Bronchial smooth muscle cell (primary cell): ENCODE measurements at places on chromosomes 3 and 15. TPM values are rescaled to one million over a fixed set of nuclear protein-coding genes. Genes with fewer than 3 reads are reported as not detected.

SEMA4B gene
- 16.2 and 36.7 TPM in 2 replicates for total RNA-seq

RPP25 gene
- total RNA-seq, result 0.34 and 1.4 TPM in 2 replicates

DNAH12 gene
- under 0.01 TPM in 2 replicates for total RNA-seq

NEK10 gene
- 16.7 and 41.3 TPM in 2 replicates for total RNA-seq

SPINT1 gene
- 0.09 and 0.32 TPM in 2 replicates for total RNA-seq

TTLL13 gene
- total RNA-seq, result 0.09 and 0.16 TPM in 2 replicates

KLF13 gene
- 16.1 and 19.6 TPM in 2 replicates for total RNA-seq

LMAN1L gene
- not detected in 2 replicates for total RNA-seq

ZNF717 gene
- 19.7 and 21.3 TPM in 2 replicates for total RNA-seq

WDR82 gene
- total RNA-seq, result 56.0 and 63.6 TPM in 2 replicates

INSYN1 gene
- 0.32 and 2.5 TPM in 2 replicates for total RNA-seq

RBP2 gene
- not detected in 2 replicates for total RNA-seq

CCNB2 gene
- 4.6 and 8.5 TPM in 2 replicates for total RNA-seq

CELSR3 gene
- total RNA-seq, result 0.52 and 1.1 TPM in 2 replicates

ELP6 gene
- total RNA-seq, result 39.2 and 41.1 TPM in 2 replicates

PROS1 gene
- total RNA-seq, result 17.9 and 18.1 TPM in 2 replicates

IL5RA gene
- total RNA-seq, result under 0.01 TPM in 1 of 2 replicates, not detected in the other

CCDC66 gene
- total RNA-seq, result 17.5 and 21.6 TPM in 2 replicates

SLC27A2 gene
- total RNA-seq, result under 0.01 TPM in 1 of 2 replicates, not detected in the other

CCDC54 gene
- not detected in 2 replicates for total RNA-seq

P2RY13 gene
- not detected in 2 replicates for total RNA-seq

A4GNT gene
- total RNA-seq, result not detected in 2 replicates

IL17RD gene
- 4.7 and 5.2 TPM in 2 replicates for total RNA-seq

COLQ gene
- 0.43 and 0.95 TPM in 2 replicates for total RNA-seq

TGM4 gene
- total RNA-seq, result under 0.01 TPM in 1 of 2 replicates, not detected in the other

VWA5B2 gene
- total RNA-seq, result not detected in 2 replicates

GOLGA6L4 gene
- 0.86 and 1.1 TPM in 2 replicates for total RNA-seq

MYRIP gene
- total RNA-seq, result 0.09 and 0.16 TPM in 2 replicates

C3orf22 gene
- not detected in 2 replicates for total RNA-seq

CCDC39 gene
- under 0.01 and 0.52 TPM in 2 replicates for total RNA-seq

MCF2L2 gene
- total RNA-seq, result 0.09 and 0.32 TPM in 2 replicates

SORD gene
- total RNA-seq, result 4.6 and 6.9 TPM in 2 replicates

ATP10A gene
- 2.5 and 4.3 TPM in 2 replicates for total RNA-seq

FANCD2OS gene
- total RNA-seq, result not detected in 2 replicates

PLSCR5 gene
- total RNA-seq, result not detected in 2 replicates

ADAMTSL3 gene
- total RNA-seq, result 0.09 and 0.32 TPM in 2 replicates

MYEF2 gene
- 0.52 and 1.7 TPM in 2 replicates for total RNA-seq

HTR3E gene
- not detected in 2 replicates for total RNA-seq

MGLL gene
- 12.8 and 13.6 TPM in 2 replicates for total RNA-seq

GNAT1 gene
- total RNA-seq, result not detected in 2 replicates

LRTM1 gene
- total RNA-seq, result not detected in 2 replicates
